ENCODE measurements at places on chromosomes 5 and 9. TPM values are rescaled to one million over a fixed set of nuclear protein-coding genes. Genes with fewer than 3 reads are reported as not detected.

DNA sequence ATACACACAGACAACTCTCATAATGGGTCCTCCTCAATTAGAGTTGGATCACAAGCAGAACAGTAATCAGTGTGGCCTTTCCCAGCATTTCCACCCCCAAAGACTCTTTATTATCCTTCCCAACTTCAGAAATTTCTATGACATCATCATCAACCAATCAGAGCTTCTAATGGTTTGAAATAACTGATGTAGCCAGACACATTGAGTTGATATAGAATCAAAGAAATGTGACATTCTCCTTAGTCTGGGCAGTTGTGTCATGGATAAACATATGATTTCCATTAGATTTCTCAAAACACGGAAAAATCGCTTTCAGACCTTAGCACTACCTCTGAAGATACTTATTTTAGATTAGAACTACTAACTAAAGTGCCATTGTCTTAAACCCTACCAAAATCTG, 75.7 kb upstream of the NFIB start:
- H3K27ac ChIP-seq, result no peak overlapping the region
- no peak overlapping the region for H3K4me3 ChIP-seq
- DNase-seq, result no peak

GRCh38 chr5:61322738-61323725, 9.0 kb upstream of the ZSWIM6 start:
- DNase-seq, result peak; percentile 54
- no peak overlapping the region for H3K4me3 ChIP-seq

GRCh38 chr9:133377721-133378216, 1.6 kb downstream of the STKLD1 start:
- H3K27me3 ChIP-seq, result no peaks in the 10 kb centered on the region
- peak; percentile 65 for DNase-seq
- peaks cover 23% of the 10 kb centered on the region for H3K36me3 ChIP-seq
- H3K27ac ChIP-seq, result no peak overlapping the region
- H3K4me1 ChIP-seq, result peaks cover 21% of the 10 kb centered on the region

DNA sequence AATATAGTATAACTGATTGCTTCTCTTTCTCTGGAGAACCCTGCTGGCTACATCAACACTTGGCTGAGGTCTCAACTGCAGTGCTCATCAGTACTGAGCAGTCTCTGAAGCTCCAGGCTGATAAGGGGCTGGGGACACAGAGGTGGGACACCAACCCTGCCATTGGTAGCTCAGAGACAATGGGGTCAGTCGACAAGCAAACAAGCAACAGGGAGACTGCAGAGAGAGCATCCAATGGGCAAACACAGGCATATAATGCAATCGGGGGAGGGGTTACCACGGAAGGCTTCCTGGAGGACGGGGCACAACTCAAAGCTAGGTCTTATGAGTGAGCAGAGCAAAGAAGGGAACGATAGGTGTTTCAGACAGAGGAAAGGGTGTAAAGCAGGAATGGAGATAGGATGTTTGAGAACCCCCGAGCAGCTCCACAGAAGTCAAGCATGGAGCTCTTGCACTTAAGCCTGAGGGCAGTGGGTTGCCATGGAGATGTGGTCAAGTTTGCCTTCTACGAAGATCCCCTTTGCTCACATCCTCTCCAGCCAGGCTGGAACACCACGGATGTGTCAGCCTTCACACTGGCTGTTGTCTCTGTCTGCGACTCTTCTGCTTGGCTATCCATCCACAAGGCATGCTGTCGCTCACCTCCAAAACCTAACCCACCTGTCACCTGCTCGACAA, 21.5 kb upstream of the AKNA start:
- no peaks in the 10 kb centered on the region for H3K27me3 ChIP-seq
- peaks cover 11% of the 10 kb centered on the region for H3K4me1 ChIP-seq
- H3K36me3 ChIP-seq, result peaks cover 7% of the 10 kb centered on the region

DNA sequence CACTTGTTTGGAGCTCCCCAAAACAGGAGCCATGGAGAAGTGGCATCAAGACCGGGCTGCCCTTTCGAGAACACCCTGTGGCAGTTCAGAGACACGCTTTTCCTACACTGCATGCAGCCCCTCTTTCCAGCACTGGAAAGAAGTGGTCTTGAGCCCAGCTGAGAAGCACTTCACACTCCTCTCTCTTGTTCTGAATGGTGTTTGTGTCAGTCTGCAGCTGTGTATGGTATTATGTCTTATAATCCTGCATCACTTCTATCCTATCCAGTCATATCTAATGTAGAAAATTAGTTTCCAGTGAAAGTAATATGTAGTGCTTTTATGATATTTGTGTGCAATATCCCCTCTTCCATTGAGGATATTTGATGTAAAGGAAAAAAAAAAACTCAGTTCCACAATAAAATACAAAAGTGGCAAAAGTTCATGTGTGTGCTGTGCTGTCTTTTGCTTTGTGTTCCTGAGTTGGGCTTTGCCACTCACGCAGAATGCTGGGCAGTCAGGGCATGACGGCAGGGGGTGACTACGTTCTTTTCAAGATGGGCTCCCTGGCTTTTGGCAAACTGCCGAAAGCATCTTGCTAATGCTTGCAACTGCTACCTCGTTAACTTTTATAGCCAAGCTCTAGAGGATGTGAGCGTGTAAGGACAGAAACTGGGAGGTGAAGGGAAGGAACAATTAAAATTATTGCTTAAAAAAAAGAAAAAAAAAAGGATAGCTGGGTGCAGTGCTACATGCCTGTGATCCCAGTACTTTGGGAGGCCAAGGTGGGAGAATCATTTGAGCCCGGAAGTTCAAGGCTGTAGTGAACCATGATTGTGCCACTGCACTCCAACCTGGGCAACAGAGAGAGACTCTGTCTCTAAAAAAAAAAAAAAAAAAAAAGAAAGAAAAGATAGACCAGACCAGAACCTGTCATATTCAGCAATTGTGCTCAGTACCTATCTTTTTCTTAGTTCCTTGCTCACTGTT, 102.2 kb downstream of the MAP1B start:
- no peak for DNase-seq
- H3K4me1 ChIP-seq, result peaks cover 24% of the 10 kb centered on the region
- peaks cover 20% of the 10 kb centered on the region for H3K36me3 ChIP-seq
- no peak overlapping the region for H3K27ac ChIP-seq

DNA sequence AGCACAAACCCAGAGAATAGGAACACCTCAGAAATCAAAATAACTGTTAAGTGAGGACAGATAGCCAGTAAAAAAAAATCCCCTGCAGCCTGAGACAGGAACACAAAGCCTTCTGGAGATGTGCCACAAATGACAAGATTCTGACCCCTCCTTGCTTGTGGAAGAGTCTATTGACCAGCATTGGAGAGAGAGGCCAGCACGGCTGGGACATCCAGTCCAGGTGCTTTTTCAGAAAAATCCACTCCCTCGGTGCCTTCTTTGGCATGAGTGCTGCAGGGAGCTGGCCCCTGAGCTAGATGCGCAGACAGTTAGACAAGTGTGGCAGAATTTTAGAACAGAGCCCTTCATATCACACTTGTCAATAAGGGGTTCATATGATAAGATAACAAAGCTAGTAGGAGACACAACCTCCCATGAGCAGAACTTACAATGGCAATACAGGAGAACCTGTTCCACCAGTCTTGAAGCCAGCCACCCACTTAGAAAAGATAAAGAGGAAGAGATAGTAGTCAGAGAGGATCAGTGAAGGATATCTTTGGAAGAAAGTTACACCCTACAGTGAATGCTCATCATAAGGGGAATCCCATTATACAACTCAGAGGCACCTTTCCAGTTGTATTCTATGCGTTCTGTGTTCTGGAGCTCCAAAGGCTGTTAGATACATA, 298.4 kb downstream of the TLE1 start:
- H3K27me3 ChIP-seq, result no peaks in the 10 kb centered on the region
- no peak overlapping the region for H3K27ac ChIP-seq
- H3K36me3 ChIP-seq, result no peaks in the 10 kb centered on the region
- DNase-seq, result no peak

DNA sequence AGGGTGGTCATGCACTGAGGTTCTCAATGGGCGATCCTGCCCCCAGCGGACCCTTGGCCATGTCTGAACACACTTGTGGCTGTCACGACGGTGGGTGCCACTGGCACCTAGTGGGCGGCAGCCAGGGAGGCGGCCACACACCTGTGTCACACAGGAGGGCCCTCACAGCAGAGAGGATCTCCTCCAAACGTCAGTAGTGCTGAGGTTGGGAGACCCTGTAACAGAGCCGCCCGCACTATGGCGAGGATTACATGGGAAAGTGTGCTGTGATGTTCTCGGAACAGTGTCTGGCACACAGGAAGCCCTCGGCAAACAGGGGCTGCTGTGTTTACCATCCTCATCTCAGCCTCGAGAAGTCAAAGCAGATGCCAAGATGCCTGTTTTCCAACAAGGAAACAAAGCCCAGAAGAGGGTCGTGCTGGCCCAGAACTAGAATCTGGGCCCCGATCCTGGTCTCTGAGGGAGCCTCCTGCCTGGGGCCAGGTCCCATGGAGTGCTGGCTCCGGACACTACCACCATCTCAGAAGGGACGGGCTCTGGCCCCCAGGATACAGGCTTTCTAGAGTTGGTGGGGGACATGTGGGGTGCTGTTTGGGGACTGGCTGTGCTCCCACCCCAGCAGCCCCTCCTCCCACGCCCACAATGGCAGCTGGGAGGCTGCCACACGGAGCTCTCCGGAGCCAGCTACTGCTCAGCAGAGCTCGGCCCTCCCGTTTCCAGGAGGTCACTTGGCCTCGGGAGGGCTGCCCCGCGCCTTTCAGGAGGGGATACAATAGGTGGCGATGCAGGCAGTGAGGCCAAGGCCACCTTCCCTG, 48.2 kb downstream of the DBH start:
- no peak overlapping the region for H3K4me3 ChIP-seq
- H3K4me1 ChIP-seq, result no peaks in the 10 kb centered on the region
- no peak for DNase-seq
- H3K36me3 ChIP-seq, result no peaks in the 10 kb centered on the region
- H3K27me3 ChIP-seq, result peaks cover 36% of the 10 kb centered on the region

DNA sequence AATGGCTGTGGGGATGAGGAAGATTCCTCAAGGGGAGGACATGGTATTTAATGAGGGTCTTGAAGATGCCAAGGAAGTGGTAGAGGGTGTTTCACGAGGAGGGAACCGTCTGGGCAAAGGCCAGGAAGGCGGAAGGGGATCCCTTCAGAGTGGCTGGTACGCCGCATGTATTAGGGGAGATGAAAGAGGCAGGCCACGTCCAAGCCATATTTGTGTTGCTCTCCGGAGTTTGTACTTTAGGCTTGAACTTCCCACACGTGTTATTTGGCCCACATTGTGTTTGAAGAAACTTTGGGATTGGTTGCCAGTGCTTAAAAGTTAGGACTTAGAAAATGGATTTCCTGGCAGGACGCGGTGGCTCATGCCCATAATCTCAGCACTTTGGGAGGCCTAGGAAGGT, 1.2 kb downstream of the FXN start:
- H3K27me3 ChIP-seq, result no peaks in the 10 kb centered on the region
- peaks cover 6% of the 10 kb centered on the region for H3K4me1 ChIP-seq
- no peak for DNase-seq
- H3K36me3 ChIP-seq, result no peaks in the 10 kb centered on the region

GRCh38 chr9:124975131-124975530, 34.2 kb upstream of the GOLGA1 start:
- peaks cover 7% of the 10 kb centered on the region for H3K36me3 ChIP-seq
- H3K27ac ChIP-seq, result no peak overlapping the region
- H3K4me1 ChIP-seq, result no peaks in the 10 kb centered on the region
- H3K27me3 ChIP-seq, result no peaks in the 10 kb centered on the region

GRCh38 chr9:38371495-38371894, 21.0 kb upstream of the ALDH1B1 start:
- no peaks in the 10 kb centered on the region for H3K4me1 ChIP-seq
- no peak overlapping the region for H3K27ac ChIP-seq
- H3K27me3 ChIP-seq, result peaks cover 12% of the 10 kb centered on the region
- H3K4me3 ChIP-seq, result no peak overlapping the region
- DNase-seq, result peak; percentile 68

DNA sequence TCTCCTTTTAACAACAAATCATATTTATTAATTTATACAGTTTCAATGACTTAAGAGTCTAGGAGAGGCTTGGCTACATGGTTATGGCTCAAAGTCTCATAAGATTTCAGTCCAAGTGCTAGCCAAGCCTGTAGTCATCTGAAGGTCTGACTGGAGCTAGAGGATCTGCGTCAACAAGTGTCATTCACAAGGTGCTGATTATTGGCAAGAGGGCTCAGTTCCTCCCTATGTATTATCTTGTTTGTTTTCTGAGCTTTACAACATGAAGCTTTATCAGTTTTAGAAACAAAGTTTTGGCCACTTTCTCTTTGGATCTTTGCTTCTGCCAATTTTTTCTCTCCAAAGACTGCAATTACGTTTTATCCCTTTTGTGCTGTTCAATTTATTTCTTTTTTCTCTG, 94.7 kb downstream of the RICTOR start:
- peaks cover 22% of the 10 kb centered on the region for H3K36me3 ChIP-seq
- no peaks in the 10 kb centered on the region for H3K27me3 ChIP-seq
- peak overlapping the region; percentile 29 for H3K27ac ChIP-seq
- no peak for DNase-seq

DNA sequence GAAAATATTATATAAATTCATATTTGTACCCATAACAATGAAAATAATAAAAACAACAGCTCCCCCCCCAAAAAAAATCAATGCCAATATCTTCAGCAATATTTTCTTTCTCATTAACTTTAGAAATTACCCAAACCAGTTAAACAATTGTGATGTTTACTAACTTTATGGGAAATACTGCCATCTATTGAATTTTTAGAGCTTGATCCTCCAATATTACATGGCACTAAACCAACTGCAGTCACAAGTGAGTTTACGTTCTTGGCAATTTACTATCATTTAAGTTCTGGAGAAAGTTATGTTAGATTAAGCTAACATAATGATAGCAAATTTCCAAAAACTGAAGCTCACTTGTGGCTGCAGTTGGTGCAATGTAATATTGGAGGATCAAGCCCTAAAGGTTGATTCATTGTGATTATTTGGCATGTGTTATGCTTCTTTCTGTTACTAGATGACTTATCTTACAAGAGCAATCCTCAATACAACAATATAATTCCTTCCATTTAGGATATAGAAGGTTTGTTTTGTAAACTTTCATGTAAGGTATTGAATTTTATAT, 379.5 kb downstream of the CDH18 start:
- no peak overlapping the region for H3K27ac ChIP-seq
- peak; percentile 38 for DNase-seq
- no peaks in the 10 kb centered on the region for H3K27me3 ChIP-seq
- no peak overlapping the region for H3K4me3 ChIP-seq
- no peaks in the 10 kb centered on the region for H3K36me3 ChIP-seq
- peaks cover 9% of the 10 kb centered on the region for H3K4me1 ChIP-seq

- DNase-seq, result no peak
- no peaks in the 10 kb centered on the region for H3K36me3 ChIP-seq
- no peaks in the 10 kb centered on the region for H3K27me3 ChIP-seq
These were observed 49.7 kb upstream of the GRAMD2B start for GRCh38 chr5:126373375-126374108.

DNA sequence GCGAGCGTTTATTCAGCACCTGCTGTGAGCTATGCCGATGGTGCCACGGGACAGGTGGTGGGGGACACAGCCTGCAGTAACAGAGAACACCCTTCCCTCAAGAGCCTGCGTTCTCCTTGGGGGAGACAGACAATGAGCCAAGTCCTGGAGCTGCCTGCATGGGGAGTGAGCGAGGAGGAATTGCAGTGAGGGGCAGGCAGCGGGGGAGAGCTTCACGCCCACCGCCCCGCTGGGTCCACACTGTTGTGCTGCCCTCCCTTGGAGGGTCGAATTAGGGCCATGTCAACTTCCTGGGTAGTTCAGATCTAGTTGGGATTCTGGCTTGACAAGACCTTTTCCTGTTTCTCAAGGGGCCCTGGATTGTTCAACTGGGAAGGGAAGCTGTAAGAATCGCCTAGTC, 55.5 kb upstream of the N4BP3 start:
- H3K27ac ChIP-seq, result no peak overlapping the region
- H3K4me1 ChIP-seq, result no peaks in the 10 kb centered on the region
- H3K36me3 ChIP-seq, result no peaks in the 10 kb centered on the region
- DNase-seq, result no peak

Gene BTNL3
- not detected for total RNA-seq

Gene SLCO4C1
- total RNA-seq, result not detected

Gene OR2K2
- total RNA-seq, result not detected

Gene OR1Q1
- total RNA-seq, result not detected

Gene PCDHGA9
- 1.3 TPM for total RNA-seq

Gene SLC6A19
- not detected for total RNA-seq

Measured in MCF 10A (cell line).